ENCODE measurements at places on chromosomes 6 and 20.
A peak's percentile ranks its signal among the peaks of the same experiment; 100 is the strongest.

GRCh38 chr6:14770572-14770971 is 475.3 kb upstream of the JARID2 start:
- no peak for DNase-seq

DNA sequence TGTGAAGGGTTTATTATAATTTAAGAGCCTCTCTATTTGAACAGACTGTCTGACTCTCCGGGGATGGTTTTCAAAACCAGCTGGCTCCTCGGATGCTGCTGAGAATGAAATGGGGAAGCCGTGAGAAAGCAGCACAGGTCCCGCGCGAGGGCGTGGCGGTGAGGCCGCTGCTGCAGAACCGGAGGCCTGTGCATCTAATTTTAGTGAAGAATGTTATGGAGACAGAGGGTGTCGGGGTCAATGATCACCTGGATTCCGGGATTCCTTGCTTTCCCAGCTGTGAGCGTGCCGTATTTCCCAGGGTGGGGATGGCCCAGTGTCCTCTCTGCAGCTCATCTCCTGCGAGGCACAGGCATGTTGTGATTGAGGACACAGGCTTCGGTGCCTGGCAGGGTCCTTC is 348.0 kb downstream of the CDH4 start:
- no peak for DNase-seq

DNA sequence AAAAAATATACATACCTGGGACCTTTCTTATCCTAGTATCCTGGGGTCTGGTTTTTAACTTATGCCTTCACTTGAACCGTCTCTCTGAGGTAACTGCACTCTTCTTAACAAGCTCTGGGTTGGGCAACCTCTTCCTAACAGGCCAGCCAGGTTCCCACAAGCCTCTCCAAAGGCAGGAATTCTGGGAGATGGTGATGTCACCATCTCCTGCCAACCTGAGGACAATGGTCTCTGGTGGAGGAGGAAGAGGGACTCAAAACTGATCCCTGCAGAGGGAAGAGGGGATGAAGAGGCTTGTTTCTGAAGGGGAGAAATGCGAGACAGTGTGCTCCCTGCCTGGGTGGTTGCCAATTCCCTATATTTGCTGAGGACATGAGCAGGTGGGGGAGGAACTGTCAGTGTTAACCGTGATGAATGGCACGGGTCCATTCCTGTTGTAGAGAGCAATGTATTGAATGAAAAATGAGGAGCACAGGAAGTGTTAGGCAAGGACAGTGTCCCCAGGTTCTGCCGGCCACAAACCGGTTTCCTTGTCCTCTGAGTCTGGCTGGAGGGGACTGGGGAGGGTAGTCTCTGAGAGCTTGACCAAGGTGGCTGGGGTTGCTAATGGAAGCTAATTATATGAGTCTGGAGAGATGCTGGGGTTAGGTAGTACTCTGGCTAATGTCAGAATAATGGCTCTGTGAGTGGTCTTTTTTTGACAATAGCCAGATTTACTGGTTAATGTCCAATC is 95.5 kb downstream of the KCNB1 start:
- DNase-seq: no peak

- peak; percentile 81 for DNase-seq
These were observed 341.6 kb downstream of the NRN1 start for GRCh38 chr6:5665173-5665572.

- no peak for DNase-seq
These were observed 13.5 kb upstream of the ZNF391 start for GRCh38 chr6:27374824-27375612.

DNA sequence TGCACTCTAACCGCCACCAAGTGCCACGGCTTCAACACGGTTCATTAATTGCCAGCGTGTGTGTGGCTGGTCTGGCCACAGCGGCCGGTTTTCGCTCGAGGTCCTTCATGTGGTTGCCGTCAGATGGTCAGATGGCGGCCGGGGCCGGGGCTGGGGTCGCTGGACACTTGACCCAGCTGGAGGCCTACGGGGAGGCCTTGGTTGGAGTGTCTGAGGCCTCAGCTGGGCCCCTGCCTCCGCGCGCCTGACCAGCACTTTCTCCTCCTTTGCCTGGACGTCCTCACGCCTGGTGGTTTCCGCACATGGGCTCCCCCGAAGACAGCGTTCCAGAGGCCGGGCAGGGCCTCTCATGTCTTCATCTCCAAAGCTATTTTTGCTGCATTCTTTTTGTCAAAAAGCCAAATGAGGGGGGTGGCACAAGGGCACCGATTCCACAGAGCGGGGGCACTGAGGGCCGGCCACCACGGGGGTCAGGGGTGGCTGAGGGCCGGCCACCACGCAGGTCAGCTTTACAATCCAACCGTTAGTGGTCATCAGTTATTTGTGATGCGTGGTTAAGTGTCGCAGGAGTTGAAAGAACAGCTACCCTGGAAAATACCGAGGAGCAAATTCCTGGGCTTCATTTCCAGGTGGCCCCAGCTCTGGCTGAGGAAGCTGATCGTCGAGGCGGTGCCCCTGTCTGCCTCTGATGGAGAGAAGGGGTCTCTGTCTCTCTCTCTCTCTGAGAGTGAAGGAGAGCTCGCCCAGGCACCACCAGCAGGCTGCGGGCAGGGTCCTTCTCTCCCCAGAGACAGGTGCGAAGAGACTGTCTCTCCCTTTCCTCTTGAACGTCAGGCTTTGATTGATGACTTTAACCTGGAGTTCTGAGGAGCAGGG is 50.5 kb upstream of the FRMD1 start:
- DNase-seq: no peak

DNA sequence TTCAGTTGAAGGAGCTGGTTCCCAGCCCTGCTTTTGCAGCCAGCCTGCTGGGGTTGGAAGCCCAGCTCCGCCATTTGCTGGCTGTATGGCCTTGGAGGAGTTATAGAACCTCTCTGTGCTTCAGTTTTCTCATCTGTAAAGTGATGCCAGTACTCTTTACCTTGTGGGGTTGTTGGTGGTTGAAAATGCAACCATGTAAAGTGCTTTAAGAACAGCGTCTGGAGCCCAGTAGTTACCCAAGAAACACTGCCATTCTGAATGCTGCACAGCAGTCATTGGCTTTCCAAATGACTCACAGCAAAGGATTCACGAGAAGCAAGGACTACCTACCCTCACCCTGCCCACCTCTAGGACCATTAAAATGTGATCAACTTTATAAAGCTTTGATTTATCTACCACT is 154.4 kb downstream of the F13A1 start:
- DNase-seq: no peak

DNA sequence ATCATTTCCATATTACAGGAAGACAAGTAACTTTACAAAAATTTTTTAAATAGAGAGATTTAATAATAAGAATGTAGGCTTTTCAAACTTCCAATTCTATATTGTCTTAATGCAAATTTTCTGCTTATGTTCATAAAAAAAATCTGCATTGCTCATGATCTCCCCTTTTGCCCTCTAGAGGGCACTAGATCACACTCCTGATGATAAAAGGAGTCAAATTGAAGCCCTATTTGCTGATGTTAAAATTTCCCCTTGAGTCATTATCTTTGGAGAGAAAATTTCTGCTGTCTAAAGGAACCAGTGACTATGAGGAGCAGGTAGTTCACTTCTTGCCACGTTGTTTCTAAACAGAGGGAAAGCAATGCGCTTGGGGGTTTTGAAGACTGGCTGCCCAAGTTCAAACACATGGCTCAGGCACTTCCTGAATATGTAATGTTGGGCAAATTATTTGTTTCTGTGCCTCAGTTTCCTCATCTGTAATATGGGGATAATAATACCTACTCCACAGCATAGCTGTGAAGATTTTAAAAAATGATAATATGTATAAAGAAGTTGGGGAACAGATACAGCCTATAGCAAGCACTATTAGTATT is 874.2 kb downstream of the TFAP2A start:
- peak; percentile 41 for DNase-seq

- DNase-seq: no peak
These were observed 182.8 kb downstream of the UNC5CL start for GRCh38 chr6:40856271-40856670.

- no peak for DNase-seq
These were observed 213.9 kb upstream of the STXBP5 start for GRCh38 chr6:146990284-146990683.

DNA sequence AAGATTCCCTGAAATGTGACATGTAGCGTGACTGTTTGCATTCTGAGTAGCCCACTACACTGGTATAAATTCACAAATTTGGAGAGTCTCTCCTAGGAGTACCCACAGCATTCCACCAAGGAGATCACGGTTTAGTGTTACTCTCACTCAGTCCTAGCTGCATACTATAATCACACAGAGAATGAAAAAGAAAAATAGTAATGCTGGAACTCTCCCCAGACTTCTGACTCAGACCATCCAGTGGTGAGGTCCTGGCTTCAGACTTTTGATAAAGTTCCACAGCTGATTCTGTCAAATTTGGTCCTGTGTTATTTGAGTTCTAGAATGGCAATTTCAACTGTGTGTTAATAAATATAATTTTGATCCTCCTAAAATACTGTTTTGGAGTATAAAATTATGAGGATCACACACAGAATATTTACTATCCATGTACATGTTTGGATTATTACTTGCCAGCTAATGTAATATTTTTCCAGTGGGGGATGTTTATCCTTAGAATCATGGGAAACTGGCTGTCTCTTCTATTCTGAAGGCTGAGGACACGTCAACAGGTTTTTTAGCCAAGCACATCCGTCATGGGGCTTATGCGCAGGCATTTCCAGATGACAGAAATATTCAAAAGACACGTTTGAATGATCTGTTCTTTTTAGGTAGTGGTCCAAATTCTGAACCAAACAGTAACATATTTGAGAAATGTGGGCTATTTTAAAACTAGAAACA is 5.1 kb upstream of the KIAA0408 start:
- no peak for DNase-seq

DNA sequence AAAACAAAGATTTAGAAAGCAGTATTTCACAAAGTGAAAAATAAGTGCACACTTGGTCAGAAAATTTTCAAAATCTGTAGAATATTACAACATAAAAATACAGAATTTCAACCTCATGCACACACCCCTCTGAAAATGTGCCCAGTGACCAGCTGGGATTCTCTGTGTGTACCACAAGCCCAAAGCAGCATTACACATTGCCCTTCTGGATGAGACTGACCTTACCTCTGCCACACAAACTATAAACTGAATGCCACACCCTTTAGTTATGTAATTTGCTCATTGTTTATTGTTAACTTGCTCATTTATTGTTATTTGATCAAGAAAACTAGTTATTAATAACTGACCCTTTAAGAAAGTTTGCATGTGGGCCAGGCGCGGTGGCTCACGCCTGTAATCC is 303.0 kb downstream of the FOXC1 start:
- DNase-seq: no peak

DNA sequence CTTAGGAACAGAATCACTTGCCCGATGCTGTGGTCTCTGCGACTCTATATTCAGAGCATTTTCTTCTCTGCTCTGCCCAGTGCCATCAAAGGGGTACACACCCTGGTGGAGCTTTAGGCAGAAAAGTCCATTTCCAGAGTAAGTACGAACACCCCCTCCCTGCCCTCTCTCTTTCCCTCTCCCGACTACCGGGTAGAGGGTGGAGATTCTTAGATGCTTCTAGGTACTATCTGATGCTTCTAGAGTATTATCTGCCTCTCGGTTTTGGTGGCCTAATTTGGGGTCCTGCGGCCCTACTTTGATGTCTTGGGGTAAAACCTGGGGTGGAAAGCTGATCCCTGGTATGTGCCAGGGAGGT is 245.4 kb upstream of the SOX4 start:
- no peak for DNase-seq

GRCh38 chr6:109242925-109243324 is 139.3 kb downstream of the CD164 start:
- no peak for DNase-seq

DNA sequence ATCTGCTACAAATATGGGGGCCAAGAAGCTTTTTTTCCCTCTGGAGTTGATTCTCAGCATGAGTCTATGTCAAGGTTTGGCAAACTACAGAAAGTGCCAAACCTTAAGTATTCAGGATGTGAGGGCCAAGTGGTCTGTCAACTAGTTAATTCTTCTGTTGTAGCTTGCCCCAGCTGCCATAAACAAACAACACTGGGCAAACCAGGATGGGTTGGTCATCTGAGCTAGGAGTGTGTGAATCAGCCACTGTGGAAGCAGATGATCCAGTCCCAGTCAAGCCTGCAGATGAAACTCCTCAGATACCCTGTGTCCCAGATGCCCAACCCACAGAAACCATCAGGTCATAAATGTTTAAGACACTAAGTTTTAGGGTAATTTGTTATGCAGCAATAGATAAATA is 103.0 kb upstream of the MOCS1 start:
- no peak for DNase-seq

- no peak for DNase-seq
These were observed 116.8 kb upstream of the TNFAIP3 start for GRCh38 chr6:137750297-137750696.

- DNase-seq: peak; percentile 15
These were observed 1.8 kb upstream of the VIP start for GRCh38 chr6:152748843-152749242.

- DNase-seq: no peak
These were observed 442.2 kb upstream of the MAN1A1 start for GRCh38 chr6:119791736-119792135.

DNA sequence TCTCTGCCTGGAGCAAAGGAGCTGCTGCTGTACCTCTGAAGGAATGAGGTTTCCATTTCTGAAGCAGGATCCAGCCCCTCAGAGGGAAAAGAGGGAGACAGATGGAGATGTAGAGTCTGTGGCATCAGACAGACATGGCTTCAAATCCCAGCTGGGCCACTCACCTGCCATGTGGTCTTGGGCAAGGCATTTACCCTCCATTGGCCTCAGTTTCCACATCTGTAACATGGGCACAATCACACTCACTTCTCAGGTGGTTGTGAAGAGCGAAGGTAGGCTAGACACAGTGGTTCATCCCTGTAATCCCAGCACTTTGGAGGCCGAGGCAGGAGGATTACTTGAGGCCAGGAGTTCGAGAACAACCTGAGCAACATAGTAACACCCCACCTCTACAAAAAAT is 32.4 kb upstream of the CCDC167 start:
- DNase-seq: no peak

DNA sequence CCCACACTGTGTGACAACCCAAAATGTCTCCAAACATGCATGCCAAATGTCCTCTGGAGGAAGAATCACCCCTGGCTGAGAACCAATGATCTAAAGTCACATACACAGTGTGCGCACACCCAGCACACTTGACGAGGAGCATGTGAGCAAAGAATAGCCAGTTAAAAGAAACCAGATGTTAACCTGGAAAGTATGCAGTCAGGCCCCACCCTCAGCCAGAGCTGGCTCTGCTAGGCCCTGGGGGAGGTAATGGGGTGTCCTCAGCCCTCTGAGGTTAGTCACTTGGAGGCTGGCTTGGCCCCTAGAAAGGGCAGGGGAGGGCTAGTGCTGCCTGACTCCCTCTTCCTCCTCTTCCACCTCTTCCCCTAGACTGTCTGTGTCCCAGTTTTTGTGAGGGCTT is 15.2 kb upstream of the GUCA1A start:
- DNase-seq: no peak

DNA sequence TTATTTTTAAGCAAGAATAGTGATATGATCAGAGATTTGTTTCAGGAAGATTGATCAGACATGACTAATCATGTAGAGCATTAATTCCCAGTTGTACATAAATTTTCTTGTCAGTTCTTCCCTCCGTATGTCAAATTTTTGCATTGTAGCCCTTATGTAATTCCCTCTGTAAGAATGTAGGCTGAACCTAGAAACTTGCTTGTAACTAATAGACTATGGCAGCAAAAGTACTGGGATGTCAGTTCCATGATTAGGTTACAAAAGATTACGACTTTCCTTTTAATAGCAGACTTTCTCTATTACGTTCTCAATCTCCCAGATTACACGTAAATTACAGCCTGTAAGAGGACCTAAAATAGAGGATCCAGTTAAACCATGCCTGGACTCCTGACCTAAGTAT is 79.4 kb upstream of the EPHA7 start:
- no peak for DNase-seq

- no peak for DNase-seq
These were observed at the start of gene HCK for GRCh38 chr20:32052090-32052777. HCK (plus strand) TSS chr20:32052242.
